Mesangial cell (primary cell): ENCODE measurements at places on chromosomes 6 and 20. TPM values are rescaled to one million over a fixed set of nuclear protein-coding genes. Genes with fewer than 3 reads are reported as not detected.

The CRISP2 gene
- under 0.01 and 0.16 TPM in 2 replicates for total RNA-seq

The GABRR1 gene
- not detected in 2 replicates for total RNA-seq

The GSTA4 gene
- total RNA-seq: 13.4 and 29.3 TPM in 2 replicates

The TUBB1 gene
- total RNA-seq: not detected in 2 replicates

The CAGE1 gene
- not detected in 2 replicates for total RNA-seq

The SLC22A3 gene
- 18.1 and 25.1 TPM in 2 replicates for total RNA-seq

The CHMP4B gene
- total RNA-seq: 33.1 and 34.1 TPM in 2 replicates
